ENCODE measurements at places on chromosomes 13 and 19.

GRCh38 chr19:3292958-3293529 is 68.6 kb downstream of the CELF5 start:
- no peak for DNase-seq

GRCh38 chr13:75236774-75237173 is 245.2 kb downstream of the TBC1D4 start:
- DNase-seq = no peak

GRCh38 chr19:7294558-7295212 is 471 bp upstream of the INSR start:
- DNase-seq = no peak

DNA sequence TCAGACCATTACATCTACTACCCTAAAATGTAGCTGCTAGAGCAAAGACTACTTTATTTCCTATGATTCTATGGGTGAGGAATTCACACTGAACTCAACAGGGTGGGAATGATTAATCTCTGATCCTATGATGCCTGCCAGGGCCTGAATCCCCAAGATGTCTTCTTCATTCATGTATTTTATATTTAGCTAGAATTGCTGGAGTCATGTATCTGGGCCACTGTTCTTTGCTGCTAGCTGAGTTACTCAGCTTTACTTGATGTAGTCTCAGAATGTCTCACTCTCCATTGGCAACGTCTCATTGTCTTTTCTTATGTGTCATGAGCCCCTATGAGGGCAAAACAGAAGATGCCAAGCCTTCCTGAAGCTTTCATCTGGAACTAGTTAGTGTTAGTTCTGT is 21.1 kb downstream of the ZNF582 start:
- DNase-seq = no peak

DNA sequence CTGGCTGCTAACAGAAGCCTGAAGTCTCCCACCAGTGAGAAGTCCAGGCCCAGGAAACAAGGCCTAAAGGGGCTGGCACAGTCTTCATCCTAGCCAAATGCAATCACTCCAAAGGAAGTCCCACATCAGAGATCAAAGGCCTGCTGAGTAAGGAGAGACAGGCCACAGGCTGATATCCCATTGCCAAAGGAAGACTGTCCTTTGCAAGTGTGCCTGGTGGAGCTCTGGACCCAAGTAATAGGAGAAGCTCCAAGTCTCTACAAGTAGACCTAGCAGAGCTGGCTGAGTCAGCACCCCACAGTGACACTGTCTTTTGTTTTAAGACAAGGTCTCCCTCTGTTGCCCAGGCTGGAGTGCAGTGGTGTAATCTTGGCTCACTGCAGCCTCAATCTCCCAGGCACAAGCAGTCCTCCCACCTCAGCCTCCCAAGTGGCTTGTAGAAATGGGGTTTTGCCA is 4.5 kb downstream of the DBP start:
- DNase-seq = no peak

GRCh38 chr13:91123456-91124127 is 223.9 kb upstream of the MIR17HG start:
- DNase-seq = peak; percentile 18

DNA sequence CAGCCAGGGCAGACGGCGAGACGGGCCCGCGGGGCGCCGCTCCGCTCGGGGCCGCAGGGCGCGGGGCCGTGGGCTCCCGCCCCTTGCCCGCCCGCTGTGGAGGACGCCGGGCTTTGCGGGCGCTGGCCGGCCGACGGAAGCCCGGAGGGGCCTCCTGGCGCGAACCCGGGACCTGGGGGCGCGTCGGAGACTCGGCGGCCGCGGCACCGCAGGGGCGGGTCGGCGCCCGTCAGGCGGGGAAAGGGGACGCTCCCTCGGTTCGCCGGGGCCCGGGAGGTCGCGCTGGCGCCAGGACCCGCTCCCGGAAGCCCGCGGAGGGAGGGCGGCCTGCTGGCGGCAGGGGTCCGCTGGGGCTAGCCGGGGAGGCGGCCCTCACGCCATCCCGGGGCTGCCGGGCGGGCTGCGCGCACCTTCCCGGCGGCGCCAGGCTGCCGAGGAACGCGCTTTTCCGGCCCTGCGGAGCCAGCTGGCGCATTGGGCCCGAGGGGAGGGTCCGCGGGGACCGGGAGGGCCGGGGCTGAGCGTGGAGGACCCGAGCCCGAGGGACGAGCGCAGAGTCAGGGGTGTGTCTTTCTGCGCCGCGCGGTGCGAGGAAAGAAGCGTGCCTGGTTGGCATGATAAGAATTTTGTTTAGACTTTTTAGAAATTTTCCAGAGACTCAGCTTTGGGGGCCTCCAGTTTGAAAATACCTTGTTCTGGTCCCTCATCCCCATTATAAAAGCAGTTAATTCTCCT is 511 bp downstream of the GARRE1 start:
- DNase-seq = no peak

DNA sequence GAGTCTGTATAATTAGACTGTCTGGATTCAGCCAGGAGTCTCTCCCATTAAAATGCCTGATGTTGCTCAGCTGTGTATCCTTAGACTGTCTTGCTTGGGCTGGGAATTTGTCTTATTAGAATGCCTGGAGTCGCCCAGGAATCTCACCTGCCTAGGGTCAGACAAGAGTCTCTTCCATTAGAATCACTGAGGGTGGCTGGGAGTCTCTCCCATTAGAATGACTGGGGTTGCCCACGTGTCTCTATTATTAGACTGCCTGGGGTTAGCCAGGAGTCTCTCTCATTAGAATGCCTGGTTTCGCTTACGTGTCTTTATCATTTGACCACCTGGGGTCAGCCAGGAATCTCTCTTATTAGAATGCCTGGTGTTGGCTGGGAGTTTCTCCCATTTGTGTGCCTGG is 1450.0 kb downstream of the UQCRFS1 start:
- no peak for DNase-seq

- DNase-seq = peak; percentile 18
Observed at GRCh38 chr13:94550062-94550738, 45.8 kb downstream of the TGDS start.

DNA sequence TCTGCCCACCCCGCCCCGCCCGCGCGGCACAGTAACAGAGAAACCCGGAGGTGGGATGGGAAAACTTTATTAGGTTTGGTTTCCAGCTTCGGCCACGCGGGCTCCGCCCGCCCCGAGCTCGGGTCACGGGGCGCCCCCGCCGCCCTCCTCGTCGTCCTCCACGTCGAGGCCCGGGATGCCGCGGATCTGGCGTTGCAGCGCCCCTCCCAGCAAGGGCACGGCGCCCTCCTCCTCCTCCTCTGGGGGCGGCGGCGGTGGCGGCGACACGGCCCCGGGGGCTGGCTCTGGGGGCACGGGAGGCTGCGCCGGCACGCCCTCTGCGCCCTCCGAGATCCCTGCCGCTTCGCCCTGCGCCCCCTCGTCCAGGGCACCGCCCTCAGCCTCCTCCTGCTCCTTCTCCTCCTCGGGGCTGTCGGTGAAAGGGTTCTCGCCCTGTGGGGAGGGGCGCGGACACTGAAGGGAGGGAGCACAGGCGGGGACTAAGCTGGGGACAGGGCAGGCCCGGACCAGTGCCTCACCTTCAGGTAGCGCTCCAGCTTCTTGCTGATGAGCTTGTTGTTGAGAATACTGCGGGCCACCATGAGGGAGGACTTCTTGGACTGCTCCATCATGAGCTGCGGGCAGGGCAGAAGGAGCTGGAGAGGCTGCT is 536 bp upstream of the AKAP8 start:
- peak; percentile 63 for DNase-seq

DNA sequence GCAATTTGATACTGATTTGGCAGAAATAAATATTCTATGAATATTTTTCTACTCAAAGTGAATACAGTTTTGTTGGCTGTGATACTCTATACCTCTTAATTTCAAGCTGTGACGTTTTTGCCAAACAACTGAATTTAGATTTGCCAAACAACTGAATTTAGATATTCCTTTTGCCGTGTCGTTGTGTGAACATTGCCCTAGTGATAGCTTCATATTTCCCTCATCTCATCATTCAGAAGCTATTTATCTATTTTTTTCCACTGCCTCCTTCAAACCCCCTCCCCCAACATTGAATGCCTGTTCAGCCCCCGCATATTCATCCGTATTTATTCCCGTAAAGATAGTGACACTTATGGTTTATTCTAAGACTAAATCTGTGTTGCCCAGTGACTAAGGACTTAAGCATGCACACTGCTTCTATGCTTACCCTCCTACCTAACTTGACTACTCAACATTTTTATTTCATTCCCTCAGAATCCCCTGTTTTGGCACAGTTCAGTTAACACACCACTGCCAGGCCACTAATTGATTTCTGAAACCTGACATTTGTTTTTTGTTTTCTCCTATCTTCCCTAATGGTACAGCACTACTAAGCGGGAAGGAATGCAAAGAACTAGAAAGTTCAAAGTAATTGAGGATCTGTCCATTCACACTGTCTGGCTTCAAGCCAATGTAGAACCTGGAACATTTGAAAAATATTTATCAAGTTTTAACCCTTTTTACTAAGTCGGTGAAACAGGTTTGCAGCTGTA is 2.8 kb upstream of the KLF5 start:
- no peak for DNase-seq

DNA sequence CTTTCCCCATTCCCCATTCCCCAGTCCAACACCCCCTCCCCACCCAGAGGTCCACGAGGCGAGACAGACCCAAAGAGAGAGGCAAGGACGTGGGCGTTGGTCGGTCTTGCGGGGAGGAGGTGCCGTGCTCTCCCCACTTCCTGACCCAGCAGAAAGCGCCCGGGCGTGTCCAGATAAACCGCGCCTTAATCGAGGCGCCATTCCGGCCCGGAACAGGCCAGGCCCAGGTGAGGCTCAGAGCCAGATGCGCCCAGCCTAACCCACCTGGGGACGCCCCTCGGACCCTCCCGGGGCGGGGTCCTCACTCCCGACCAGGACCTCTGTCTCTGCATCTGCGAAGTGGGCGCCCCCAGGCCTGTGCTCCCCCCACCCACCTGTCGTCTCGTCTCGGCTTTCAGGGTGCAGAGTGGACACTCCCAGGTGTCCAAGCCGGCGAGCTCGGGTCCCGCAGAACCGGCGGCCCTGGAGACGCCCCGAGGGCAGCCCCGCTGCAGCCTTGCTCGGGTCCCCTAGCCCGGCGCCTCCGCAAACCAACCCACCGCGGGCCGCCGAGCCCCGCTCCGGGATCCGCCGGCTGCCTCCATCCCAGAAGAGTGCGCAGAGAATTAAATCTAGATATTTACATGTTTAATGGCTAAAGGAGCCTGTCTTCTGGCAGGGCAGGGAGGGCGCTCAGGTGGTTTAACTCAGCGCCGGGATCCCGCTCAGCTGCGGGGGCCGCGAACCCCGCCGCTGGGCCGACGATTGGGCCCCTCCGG is 5.0 kb upstream of the ONECUT3 start:
- no peak for DNase-seq

GRCh38 chr19:33484226-33484774 is 37.3 kb downstream of the PEPD start:
- DNase-seq = no peak

DNA sequence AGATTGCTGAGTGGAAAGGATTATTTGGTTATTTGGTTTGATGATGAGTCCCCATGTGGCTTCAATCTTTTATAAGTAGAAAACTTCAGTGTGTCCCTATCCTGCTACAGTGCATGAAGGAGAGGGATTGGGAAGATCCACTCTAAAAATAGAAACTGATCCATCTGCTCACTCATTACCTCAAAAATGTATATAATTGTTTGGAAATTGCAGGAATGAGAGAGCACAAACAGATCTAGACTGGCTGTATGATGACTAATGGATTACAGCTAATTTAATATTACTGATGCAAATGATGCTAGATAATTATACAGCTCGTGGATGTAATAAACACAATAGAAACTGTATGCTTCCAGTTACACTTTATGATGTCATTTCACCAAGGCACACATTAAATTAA is 625.3 kb upstream of the PRR20A start:
- DNase-seq = no peak

DNA sequence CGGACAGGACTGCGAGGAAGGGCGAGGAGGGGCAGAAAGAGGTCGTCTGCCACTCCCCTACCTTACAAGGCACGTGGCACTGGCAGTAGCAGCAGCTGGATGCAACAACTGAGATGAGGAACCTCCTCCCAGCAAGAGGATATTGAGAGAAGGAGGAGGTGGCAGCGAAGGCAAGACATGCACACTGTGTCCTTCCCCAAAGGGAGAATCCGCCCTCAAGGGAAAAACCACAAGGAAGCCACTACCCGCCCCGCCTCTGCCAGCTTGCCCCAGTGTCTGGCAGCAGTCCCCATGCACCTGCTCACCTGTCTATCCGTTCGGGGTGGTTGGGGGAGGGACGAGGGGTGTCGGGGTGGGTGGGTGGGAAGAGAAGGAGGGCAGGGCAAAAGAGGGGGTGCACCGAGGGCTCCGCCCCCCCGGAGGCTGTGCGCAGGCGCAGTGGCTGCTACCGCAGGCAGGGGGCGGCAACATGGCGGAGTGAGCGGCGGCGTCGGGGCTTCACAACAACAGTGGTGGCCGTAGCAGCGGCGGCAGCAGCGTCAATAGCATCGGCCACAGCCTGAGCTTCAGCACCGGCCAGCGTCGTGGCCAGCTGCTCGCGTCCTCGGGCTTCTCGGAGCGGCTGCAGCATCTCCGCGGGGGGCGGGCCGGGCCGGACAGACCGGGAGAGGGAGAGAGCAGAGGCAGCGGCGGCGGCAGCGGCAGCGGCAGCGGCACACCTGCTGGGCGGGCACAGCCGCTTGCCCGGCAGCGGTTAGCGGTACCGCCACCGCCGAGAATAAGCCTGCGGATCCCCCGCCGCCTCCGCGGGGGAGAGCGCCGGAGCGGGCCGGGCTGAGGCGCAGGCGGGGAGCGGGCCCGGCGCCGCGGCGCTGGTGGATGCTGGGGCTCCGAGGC is at the start of gene NBEA:
TSS of gene NBEA (plus strand) at position 436 of the 897 bp plus-strand sequence. CDS start 551 bp downstream, outside the sequence.
- DNase-seq = peak; percentile 35

DNA sequence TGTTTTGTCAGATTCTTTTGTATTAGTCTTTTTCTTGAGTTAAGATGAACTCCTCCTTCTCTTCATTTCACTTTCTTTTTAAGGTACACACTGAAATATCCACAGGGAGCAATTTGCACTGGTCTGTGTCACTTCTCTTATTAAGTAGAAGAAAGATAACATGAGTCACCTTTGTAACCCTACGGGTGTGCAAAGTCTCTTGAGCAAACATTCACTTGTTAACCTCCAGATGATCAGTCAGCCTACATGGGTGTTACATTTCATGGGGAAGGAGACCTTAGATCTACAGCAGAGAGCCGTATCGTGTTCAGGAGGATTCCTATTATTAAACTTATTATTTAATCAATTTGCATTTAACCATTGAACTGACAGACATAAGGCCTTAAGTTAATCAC is 5.1 kb downstream of the ZNF507 start:
- no peak for DNase-seq

GRCh38 chr13:52737451-52737850 is 2.2 kb downstream of the CNMD start:
- DNase-seq = no peak

All from iPS DF 6.9 (cell line).